ENCODE measurements at places on chromosomes 2 and 18.

- no peak for DNase-seq
Observed at GRCh38 chr2:99845296-99845695, 297.1 kb downstream of the AFF3 start.

DNA sequence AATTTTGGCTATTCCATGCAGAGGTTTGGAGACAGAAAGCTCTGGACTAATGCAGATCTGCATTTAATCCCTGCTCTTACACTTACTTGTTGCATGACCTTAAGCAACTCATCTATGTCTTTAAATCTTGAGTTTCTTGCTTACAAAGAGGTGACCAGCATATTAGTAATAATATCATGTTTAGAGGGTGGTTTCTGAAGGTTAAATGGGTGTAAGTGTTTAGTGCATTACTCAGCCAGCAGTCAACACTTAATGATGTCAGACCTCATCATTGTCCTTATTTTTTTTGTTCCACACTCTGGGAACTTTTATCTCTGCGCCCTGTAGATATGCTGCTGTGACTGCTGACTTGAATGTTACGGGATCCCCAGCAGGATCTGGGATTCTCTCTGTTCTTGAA is 1.7 kb downstream of the IL1RL1 start:
- no peak for DNase-seq

GRCh38 chr2:118766871-118767270 is 80.6 kb downstream of the EN1 start:
- no peak for DNase-seq

GRCh38 chr2:150142561-150142960 is 344.9 kb downstream of the RND3 start:
- DNase-seq: no peak

DNA sequence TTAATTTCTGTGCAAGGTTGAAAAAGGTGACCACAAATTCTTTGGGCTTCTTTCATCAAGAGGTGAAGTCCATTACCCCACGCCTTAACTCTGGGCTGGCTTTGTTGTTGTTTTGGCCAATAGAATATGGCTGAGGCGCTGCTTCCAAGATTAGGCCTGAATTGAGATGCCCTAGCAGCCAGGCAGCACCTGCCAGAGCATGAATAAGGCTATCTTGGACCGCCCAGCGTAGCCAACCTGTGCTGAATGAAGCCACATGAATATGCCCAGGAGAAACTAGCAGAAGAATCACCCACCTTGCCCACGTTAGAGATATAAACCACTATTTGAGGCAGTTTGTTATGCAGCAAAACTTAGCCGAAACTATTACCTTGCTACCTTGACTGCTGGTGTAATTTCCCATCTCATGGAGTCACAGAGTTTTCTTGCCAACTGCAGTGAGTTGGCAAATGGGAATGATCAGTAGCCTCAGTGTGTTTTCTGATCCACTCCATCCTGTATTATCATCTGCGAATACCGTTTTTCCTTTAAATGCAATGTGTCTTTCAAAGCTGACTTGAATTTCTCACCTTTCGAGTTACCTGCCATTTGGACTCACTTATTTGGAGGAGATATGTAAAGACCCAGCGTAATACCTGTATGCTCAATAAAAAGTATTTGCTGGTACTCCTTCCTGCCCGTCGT is 679 bp downstream of the TSGA10 start:
- DNase-seq: peak; percentile 27

DNA sequence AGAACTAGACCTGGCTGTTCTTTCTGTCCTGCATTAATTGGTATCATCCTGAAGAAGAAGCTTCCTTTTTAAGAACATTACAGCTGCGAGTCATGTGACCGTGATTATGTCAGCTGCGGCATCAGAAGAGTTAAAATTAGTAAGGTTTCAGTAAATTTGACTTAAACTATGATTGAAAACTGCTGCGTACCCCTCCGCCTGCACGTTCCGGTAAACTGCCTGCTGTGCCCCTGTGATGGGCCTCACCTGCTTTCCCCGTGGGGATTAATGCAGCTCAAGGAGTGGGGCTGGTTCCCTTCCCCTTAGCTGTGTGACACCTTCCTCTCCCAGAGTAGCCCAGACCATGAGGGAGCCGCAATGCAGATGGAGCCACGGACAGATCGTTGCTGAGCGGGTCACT is 36.1 kb upstream of the MYO3B start:
- DNase-seq: no peak

- DNase-seq: no peak
Observed at GRCh38 chr2:65611488-65611887, 179.1 kb upstream of the SPRED2 start.

GRCh38 chr2:48347712-48348111 is 182.2 kb upstream of the STON1 start:
- peak; percentile 42 for DNase-seq

- no peak for DNase-seq
Observed at GRCh38 chr2:160433466-160434140, 60.0 kb downstream of the RBMS1 start.

GRCh38 chr2:16617282-16618266 is 48.1 kb downstream of the CYRIA start:
- no peak for DNase-seq

All from common myeloid progenitor, CD34-positive (primary cell).